Stimulated activated CD4-positive, alpha-beta T cell treated with anti-CD3 and anti-CD28 coated beads, Interleukin-2, amount 100 ng/mL, for 24 hours (primary cell): ENCODE measurements at places on chromosomes 7 and 10.

- no peak for DNase-seq
Measured at GRCh38 chr7:57398548-57398947, 51.4 kb upstream of the ZNF716 start.

- no peak for DNase-seq
Measured at GRCh38 chr10:90966146-90966545, 45.3 kb upstream of the ANKRD1 start.

DNA sequence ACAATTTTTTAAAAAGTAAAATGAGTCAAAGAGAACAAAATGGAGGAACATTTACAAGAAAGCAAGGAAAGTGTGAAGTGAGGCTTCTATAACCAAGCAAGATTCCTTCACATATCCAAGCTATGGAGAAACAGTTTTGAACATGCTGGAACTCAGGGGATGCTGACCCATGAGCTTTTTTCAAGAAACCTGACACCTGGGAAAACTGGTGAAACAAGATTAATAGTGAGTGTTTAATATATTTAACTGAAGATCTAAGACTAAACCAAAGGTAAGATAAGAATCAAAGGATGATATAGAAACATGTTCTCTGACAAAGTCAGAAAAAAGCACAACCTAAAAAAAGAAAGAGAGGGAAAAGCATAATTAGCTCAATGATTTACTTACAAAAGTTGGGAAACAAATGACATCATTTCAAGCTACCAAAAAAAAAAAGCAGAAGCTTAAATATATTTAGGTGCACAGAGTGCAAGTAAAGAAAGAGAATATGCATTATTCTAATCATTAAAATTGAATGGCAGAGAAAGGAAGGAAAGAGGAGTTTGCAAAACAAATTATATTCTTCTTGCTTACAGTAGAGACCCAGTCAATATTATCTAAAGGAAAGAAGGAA, 24.9 kb downstream of the C7orf25 start:
- DNase-seq = no peak

DNA sequence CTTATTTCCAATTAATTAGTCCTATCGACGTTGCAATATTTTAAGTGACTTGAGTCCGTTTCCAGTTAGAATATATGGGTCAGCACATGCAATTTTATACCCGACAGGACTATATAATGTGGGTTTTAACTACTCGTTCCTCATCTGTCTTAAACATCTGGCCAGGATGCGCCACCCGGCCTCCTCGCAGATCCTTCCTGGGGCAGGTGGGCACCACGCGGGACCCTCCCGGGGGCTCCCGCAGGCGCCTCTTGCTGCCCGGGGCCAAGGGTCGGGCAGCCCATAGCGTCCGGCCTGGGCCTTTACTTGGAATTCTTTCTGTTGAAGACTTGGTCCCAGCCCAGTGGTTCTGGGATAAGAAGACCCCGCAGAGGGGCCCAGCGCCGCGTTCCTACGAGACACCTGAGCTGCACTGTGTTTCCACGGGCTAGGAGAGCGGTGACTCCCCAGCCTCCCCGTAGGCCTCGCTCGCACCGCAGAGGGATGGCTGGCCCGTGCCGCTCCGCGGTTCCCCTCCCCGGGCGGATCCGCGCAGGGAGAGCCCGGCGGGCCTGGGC, 10.1 kb upstream of the MNX1 start:
- no peak for DNase-seq

- DNase-seq = no peak
Measured at GRCh38 chr10:119803264-119803663, 69.4 kb downstream of the MCMBP start.

GRCh38 chr7:40566879-40567278, 432.1 kb downstream of the SUGCT start:
- DNase-seq = no peak

- DNase-seq = no peak
Measured at GRCh38 chr7:68446183-68446582, 1152.1 kb upstream of the AUTS2 start.

DNA sequence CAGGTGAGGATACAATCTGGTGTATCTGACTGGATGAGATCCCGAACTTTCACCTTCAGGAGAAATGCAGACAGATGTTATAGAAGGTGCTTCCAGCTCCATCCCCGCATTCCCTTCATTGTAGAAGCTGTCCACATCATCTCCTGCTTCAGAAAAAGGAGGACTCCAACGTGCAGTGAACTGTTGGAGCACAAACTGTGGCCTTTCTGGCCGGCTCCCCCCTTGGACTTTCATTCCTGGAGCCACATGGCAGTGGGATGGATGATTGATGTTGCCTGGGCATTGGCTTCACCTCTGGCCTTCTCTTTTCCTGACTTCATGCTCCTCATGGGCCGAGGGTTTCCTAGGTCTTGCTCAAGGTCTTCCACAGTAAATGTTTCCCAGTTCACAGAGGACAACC, 29.6 kb upstream of the ZNF273 start:
- DNase-seq = no peak

- no peak for DNase-seq
Measured at GRCh38 chr10:79463578-79464496, 18.4 kb upstream of the ZCCHC24 start.

DNA sequence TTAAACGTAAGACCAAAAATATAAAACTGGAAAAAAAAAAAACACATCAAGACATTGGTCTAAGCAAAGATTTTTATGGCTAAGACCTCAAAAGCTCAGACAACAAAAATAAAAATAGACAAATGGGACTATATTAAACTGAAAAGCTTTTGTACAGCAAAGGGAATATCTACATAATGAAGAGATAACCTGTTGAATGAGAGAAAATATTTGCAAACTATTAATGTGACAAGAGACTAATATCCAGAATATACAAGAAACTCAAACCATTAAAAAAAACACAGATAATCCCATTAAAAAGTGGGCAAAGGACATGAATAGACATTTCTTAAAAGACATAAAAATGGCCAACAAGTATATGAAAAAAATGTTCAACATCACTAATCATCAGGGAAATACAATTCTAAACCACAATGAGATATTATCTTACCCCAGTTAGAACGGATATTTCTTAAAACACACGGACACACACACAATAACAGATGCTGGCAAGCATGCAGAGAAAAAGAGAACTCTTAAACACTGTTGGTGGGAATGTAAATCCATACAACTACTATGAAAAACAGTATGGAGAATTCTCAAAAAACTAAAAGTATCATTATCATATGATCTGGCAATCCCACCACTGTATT, 28.8 kb downstream of the CNOT4 start:
- DNase-seq = no peak

DNA sequence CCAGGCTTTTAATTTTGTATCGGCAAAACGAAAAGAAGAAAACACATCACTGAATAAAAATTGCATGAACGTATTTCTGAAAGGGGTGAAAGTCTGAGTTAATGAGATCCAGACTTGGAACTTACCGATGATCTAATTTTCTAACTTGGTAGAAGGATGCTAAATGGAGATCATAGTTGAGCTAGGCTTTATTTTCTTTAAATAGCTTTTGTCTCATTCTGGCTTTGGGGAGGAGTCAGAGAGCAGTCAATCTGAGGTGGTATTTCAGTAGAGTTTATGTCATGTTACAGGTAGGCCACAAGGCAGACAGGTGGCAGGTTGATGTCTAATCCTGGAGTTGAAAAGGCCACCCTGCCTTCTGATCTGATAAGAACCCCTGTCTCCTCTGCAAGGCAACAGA, 161.9 kb downstream of the KIAA1217 start:
- DNase-seq = no peak

- no peak for DNase-seq
Measured at GRCh38 chr10:70496341-70497119, 18.0 kb downstream of the PALD1 start.

GRCh38 chr10:79045566-79046175, 23.1 kb upstream of the ZMIZ1 start:
- no peak for DNase-seq

DNA sequence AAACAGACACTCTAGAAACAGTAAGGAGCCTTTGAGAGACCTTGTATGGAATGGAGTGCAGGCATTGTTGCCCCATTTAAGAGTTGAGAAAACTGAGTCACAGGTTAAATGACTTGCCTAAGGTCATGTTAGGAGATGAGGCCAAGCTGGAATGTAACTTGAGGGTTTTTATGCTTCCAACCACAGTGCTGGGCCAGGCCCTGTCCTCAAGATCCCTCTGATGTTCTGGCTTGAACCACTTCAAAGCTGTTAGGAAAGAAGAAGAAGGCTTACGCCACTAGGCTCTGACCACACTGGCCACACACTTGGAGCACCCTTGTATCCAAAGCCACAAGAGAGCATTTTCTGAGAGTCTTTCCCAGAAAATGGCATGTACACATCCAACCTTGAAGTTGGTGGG, 42.7 kb downstream of the PLAU start:
- no peak for DNase-seq

DNA sequence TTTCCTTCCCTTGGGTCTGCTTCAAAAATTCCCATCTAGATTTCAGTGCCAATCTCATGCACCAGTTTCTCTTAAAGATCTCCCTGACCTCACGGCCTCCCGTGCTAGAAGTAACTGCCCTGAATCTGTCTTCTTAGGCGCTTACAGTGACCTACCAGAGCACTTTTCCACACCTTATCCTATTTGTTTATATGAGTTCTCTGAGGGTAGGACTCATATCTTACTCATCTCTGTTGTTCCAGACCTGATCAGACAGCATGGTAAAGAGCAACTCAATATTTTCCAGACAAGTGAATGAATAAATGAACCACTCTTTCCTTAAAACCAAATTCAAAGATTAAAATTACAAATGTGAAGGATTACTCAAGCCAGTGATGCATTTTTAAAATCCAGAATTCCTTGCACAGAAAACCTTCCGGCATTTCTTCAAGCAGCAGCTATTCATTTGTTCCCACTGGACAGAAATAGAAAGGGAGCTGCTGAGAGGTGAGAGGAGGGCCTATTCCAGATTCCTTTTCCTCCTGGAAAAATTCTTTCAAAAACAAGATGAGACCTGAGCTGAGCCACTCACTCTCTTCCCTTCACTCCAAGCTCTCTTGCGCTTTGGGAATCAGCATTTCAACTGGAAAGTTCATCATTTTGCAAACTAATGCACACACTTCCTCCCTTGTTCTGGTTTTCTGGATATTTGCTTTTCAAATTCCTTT, 94.6 kb downstream of the ELMO1 start:
- no peak for DNase-seq

DNA sequence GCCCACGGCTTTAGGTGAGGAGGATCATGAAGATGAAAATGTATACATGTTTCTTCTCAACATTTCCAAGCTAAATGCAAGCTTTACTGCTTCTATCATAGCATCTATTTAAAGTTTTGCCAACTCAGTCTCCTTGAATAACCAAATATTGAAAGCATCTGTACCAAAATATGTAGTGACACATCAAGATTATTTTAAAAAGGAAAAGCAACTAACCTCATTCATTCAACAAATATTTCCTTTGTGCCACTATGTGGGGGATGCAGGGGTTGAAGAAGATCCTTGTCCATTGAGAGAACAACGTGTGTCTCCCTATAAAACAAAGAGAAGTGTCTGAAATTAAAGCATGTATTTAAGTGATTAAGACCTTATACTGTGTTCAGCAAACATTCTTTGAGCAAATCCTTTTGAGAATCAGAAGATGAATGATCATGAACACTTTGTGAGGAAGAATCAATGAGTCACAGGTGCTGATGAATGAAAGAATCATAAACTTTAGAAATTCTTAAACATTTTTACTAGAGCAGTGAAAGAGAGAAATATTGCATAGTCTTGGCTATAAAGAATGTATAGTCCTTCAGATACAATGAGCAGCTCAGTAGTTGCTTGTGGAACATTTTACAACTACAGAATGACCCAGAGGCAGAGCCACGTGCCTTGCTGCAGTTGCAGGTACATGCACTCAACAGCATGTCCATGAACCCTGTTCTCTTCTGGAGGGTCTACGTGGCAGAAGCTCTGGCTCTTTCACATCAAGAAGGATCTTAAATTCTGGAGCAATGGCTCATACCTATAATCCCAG, 13.9 kb downstream of the TAS2R60 start:
- no peak for DNase-seq

GRCh38 chr7:111677848-111678247, 115.6 kb upstream of the IMMP2L start:
- no peak for DNase-seq

- no peak for DNase-seq
Measured at GRCh38 chr10:118203461-118203860, 138.7 kb downstream of the FAM204A start.

DNA sequence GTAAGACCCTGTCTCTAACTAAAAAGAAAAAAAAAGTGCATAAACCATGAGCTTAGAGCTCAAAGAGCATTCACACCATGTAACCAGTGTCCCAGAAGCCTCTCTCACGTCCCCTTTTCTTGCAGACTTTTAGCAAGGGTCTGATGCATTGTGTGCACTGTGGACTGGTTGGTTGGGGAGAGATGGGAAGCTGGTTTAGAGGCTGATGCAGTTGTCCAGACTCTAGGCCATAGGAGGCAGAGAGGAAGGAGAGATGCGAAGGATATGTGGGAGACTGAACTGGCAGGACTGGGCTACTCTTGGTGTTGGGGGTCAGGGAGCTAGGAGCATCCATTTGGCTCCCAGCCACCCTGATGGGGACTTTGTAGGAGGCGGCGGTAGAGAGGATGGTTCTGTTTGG, 1.8 kb downstream of the SSC4D start:
- DNase-seq = no peak

- no peak for DNase-seq
Measured at GRCh38 chr7:15757041-15758000, 70.8 kb upstream of the MEOX2 start.

GRCh38 chr7:7821517-7821916, 103.1 kb upstream of the RPA3 start:
- no peak for DNase-seq

DNA sequence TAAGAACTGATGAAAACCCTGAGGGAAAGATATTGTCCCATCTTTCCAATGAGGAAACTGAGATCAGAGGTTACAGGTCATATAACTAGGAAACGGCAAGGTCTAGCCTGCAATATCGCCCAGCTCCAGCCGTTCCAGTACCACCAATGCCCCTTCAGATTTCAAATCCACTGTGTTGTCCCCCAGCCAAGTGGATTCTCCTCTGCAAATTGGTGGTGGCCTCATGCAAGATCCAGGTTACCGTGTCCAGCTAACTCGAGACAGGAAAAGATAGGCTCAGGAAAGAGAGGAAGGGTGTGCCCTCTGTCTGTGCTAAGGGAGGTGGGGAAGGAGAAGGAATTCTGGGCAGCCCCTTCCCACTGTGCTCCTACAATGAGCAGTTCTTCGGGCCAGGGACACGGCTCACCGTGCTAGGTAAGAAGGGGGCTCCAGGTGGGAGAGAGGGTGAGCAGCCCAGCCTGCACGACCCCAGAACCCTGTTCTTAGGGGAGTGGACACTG, 25.3 kb downstream of the PRSS2 start:
- no peak for DNase-seq

DNA sequence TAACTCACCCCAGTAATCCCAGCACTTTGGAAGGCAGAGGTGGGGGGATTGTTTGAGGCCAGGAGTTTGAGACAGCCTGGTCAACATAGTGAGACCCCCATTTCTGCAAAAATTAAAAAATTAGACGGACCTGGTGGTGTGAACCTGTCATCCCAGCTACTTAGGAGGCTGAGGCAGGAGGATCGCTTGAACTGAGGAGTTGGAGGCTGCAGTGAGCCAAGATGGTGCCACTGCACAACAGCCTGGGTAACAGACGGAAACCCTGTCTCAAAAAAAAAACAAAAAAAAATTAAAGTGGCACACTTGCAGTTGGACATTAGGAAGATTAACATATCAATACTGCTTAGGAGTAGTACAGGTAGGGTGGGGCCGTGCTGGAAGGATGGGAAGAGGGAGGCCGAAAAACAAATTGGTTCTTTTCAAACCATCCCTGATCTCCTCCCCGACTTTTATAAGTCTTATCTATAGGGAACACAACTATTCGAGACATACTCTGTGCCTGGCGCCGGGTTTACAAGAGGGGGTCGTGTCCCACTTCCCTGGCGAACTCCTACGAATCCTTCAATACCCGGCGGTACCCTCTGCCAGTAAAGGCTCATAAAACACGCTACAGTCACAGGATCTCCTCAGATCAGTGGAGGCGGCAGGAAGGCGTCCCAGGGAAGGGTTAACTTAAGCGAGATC, 628 bp downstream of the TAF6 start:
- DNase-seq = no peak
